Stimulated activated CD4-positive, alpha-beta T cell treated with anti-CD3 and anti-CD28 coated beads, TNF-alpha, amount 100 ng/mL, for 24 hours (primary cell): ENCODE measurements at places on chromosomes 2 and 18.

GRCh38 chr2:213016984-213017351 lies 134.4 kb downstream of the IKZF2 start:
- no peak for DNase-seq

DNA sequence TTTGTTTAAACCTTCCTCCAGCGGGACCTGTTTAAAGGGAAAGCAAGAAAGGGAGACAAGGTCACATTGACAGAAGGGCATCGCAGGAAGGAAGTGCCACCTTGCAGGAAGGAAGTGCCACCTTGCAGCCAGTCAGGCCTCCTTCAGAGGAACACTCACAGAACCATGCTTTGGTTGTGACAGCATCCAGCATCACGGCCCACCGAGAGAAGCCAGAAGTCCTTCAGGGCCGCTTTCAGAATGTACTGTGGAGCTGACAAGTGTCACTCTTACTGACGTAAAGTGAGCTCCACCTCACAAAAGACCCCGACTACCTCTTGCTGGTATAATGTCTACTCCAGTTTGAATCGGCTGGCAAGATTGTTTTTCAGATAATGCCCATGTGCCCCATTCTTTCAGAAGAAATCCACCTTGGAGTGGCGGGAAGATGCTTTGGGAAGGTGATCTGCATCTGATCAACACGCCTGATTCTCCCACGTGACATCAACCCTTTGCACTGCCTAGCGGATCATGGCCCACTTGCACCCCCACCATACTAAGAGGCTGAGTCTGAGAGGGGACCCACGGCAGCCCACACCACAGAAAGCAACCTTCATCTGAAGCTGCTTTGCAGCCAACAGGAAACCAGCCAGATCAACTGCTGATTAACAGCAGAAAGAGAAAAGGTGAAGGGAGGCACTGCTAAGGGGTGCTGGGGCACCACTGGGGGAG lies 99.8 kb downstream of the UXS1 start:
- DNase-seq = no peak

- DNase-seq = no peak
These were observed 40.5 kb upstream of the POLE4 start for GRCh38 chr2:74917702-74918619.

- no peak for DNase-seq
These were observed 114.9 kb upstream of the SIX3 start for GRCh38 chr2:44826601-44827000.

DNA sequence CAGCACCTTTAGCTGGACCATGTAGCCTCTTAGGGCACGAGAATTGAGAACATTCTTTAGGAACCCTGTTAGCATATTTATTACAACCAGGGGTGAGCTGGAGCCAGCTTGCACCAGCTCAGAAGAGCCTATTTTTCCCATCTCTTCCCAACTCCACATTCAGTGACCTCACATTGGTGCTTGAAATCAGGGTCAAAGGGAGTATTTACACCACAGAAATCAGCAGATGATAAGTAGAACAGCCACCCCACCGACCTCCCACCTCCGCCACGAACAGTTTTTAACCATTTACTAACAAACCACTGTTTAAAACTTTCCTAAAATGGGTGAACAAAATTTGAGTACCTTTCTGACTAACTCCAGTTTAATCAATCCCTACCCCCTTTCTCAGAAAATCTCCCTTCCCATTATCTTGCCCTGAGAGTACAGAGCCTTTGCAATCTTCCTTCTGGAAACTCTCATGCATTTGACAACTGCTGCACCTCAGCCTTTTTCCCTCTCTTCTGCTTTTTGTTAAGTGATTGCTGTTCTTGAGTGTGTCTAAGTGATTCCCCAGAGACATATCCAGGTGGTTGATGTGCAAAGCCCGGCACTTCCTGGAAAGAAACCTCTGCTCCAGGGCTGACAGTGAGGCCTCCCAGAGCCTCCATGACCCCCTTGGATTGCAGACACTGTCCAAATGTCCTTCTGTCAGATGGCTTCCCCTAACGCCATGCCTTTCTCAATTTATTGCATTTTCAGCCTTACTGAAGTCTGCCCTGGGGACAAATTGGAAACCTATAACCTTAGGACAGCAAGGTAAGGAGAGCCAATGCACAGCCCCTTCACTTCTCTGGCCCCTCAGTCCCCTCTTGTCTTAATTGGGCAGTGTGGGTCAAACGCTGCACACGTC lies 389.5 kb upstream of the TNP1 start:
- DNase-seq = no peak

DNA sequence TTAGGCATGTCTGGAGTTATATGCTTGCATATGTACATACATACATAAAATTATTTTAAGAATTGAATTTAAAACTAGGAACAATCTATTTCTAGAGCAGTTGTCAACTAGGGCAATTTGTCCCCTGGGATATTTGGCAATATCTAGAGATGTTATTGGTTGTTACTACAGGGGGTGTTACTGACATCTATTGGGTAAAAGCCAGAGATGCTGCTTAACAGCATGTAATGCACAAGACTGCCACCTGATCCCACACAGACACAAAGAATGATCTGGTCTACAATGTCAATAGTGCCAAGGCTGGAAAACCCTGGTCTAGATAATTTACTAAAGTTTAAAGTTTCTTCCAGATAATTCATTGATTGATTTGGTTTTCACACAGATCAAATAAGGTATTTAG lies 185.3 kb downstream of the NYAP2 start:
- DNase-seq = no peak
